ENCODE measurements at places on chromosomes 3 and 15. TPM values are rescaled to one million over a fixed set of nuclear protein-coding genes. Genes with fewer than 3 reads are reported as not detected.

The GPR62 gene
- not detected for total RNA-seq

The GOLGA6B gene
- total RNA-seq = not detected

DNA sequence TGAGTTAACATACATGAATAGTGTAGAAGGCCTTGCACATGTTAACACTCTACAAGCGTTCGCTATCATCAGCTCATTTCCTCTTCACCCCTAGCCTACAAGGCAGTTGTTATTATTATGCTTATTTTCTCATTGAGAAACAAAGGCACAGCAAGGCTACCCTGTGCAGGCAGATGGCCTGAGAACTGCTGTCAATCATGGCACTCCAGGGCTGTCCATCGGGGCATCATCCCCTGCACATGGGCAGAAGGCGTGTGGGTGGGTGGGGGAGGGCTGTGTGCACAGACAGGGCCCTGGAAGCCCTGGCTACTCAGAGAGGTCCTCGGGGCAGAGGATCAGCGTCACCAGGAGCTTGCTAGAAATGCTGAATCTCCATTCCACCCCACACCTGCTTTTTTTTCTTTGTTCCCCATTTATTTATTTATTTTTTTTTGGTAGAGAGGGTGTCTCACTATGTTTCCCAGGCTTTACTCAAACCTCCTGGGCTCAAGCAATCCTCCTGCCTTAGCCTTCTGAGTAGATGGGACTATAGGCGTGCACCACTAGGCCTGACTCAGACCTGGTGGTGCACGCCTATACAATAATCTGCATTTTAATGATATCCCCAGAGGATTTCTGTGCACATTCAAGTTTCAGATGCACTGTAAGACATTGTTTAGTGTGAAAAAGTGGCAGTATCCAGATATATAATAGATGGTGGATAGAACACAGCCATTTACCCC, 9.6 kb upstream of the ZXDC start:
- DNase-seq = no peak

The PLCL2 gene
- total RNA-seq = 5.8 TPM

GRCh38 chr3:107045791-107046190, 331.4 kb upstream of the CCDC54 start:
- no peak for DNase-seq
